ENCODE measurements at places on chromosomes 3 and 15.

DNA sequence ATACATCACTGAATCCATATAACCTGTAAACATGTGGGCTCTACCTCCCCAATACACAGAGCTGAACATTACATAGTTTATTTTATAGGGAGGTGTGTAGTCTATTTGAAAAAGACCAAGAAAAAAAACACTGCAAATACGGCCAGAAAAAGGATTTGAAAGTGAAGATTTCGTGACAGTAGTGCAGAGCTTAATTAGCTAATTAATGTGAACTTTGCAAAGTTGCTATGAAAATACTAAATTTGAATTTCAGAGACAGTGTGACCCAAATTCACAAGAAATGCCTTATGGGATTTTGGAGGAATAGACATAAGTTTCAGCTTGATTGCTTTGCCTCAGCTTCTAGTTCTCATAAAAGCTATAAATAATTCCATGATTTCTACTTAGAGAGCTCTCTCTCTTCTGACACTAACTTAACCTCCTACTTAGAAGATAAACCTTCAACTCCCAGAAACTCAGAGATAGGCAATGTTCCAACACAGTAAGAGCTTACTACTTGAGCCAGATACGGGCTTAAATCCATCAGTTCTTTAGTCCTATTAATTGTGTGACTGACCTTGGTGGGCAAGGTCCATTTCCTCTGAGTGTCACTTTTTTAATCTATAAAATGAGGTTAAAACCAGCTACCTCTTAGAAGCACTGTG, 87.3 kb upstream of the THBS1 start:
- no peak for DNase-seq

DNA sequence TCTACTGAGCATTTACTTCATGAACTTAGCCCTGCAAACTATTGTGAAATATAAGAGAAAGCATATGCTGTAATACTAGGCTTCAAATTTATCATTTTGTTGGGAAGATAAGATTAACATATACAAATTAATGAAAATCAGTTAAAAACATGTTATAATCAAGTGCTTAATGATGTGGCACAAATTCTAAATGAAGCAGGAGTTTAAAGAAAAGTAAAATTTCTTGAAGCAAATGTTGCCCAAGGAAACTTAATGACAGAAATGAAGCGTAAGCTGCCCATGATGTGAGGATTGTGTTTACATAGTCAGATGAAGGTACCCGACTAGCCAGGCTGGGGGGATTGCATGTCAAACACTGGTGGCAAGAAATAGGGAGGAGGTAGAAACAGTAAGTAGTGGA, 103.1 kb upstream of the GAP43 start:
- no peak for DNase-seq

GRCh38 chr15:93210995-93211394, 122.0 kb upstream of the RGMA start:
- no peak for DNase-seq

DNA sequence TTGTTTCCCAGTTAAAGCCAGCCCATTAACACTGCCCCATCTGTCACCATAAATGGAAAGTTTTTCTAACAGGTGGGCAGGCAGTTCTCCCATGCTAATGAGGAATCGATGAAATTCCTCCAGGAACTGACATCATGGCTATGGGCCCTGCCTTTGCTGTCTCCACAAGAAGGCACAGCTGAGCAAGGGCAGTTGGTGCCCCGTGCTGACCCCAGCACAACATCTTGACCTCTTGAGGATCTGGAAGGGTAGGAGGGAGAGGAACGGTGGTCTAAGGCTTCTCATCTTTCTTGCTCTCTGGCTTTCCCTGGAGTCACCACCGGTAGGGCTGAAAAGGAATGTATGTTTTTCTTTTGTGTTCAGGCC, 46.7 kb downstream of the CHCHD6 start:
- no peak for DNase-seq

DNA sequence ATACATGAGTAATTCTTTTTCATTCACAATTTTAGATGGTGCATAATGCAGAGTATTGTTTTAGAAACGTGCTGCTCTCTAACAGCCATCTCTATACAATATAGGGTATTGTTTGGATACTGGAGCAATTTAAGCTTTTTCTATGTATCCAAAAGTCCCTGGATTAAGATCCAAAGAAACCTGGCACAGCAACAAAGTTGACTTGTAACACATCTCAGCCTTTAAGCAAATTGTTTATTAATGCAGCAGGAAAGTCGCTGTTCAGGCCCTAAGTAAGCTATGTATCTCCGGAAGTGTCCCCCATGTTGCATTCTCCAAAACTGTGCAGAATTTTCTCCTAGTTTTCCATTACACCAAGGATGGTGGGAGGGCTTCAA, 7.3 kb downstream of the VGLL4 start:
- DNase-seq, result no peak

DNA sequence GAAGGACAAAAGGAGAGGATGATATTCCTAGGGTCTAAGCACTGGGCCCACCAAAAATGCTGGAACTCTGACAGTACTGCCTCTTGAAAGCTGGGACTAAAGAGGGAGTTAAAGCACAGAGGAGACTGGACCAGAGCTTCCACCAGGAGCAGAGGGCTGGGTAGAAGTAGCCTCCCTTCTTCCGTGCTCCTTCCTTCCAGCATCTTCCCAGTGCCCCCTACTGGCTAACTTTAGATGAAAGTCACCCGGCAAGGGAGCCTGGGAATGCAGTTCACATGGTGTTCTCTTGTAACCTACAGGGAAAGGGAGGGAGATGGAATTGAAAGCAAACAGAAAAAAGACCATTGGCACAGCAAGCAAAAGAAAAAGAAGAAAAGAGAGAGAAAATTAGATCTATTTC, 106.1 kb upstream of the COL8A1 start:
- DNase-seq, result peak; percentile 13

DNA sequence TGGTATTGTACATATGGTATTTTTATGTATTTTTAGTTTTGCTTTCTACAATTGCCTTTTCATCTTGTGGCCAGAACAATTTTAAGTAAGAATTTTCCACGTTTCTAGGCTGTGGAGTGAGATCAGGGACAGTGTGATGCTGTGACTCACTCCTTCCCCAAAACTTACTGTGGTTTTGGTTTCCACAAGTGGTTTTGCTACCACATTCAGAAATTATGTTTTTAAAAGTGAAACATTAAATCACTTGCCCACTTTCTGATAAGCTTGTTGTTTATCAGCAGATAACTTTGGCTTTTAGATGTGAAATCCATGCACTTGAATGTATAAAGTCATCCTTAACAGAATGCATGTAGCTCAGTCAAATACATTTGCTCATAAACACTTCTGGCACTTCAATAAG, 192.2 kb upstream of the THRB start:
- no peak for DNase-seq

GRCh38 chr3:12758025-12758781, 856 bp downstream of the TMEM40 start:
- DNase-seq, result peak; percentile 1

DNA sequence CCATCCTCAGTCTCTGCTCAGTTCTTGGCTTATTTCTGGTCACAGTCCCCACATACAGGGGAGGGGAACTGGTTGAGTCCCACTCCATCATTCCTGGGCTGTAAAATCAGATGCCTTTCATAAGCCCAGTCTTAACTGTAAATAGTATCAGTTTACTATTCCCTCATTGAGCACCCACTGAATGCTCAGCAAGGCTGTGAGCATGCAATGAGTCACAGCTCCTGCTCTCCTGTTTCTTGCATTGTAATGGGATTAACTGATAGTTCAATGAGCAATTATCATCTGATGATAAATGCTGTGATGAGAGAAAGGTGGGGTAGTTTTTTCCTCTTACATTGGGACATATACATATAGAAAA, 113.6 kb upstream of the TPM1 start:
- no peak for DNase-seq

GRCh38 chr3:38561746-38562466, 65.8 kb downstream of the EXOG start:
- no peak for DNase-seq

GRCh38 chr3:158354713-158355112, 216.3 kb upstream of the MLF1 start:
- no peak for DNase-seq

Measured in NCI-H1105 treated with DMSO at 0.1 percent for 48 hours (cell line).